ENCODE measurements at places on chromosomes 7 and 10.

DNA sequence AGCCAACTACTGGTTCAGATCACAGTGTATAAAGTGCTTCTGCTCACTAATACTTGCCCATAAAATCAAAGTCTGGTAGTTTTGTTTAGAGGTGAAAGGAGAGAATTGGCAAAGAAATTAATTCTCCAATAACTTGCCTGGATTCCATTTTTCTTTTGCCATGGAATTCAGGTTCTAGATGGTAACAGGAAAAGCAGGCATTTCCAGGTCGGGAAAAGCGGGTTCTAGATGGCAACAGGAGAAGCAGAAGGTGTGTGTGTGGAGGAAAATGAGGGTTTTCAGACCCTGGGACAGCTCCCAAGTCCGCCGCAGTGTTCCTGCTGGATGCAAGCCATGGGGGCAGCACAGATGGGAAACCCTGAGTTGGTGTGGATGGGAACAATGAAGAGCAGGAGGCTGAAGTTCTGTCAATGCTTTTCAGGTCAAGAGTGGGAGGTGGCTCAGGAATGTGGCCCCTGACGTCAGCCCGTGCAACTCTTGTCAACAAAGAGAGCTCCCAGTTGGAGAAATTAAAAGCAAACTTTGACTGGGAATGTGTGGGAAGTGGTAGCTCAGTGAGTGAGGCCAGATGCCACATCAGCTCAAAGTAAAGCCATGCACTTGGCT is 696.7 kb downstream of the LRMDA start:
- no peak for DNase-seq

DNA sequence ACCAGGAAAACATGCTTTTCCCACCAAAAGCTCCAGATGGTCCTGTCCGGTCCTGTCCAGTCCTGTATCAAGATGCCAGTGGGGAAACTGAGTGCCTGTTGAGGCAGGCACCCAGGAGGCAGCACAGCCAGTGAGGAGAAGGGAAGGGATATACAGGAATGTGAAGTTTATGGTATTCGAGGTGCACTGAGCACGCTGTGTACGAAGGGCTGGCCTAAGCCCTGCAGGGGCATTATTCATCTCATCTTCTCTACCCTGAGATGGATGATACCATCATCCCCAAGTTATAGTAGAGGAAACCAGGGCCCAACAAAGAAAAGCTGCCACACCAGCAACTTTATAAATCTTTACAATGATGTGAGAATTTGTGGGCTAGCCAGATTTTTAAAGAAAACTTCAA is 23.4 kb upstream of the FXYD4 start:
- no peak for DNase-seq

DNA sequence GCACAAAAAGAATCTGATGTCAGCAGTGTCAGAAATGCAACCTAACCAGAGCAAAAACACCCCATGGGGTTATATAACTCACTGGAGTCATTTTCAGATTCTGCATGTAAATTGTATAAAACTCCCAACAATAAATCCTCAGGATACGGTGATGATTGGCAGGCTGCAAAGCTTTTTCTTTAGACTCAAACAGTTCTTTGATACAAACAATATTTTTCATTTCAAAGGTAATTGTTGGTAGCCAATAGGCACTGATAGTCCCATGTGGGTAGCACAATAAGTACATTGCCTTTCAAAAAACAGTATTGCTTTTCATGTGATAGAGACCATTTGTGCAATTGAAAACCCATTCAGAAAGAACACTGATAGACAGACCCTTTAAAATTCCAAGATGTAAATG is 98.0 kb downstream of the TMEM26 start:
- DNase-seq, result no peak

DNA sequence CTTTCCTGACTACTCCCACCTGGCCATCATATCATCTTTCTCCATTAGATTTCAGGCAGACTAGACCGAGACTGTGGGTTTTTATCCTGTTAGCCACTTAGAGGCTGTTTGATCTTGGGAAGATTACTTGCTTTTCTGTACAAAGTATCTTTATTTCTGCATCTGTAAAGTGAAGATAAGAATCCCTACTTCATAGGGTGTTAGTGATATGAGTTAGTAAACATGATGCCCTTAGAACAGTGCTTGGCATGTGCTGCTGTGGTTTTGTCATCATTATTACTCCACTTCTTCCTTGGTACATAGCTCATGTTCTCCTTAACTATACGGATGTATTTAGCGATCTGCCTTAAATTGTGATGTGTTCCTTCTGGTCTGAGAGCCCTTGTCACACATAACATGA is 165.2 kb downstream of the AUTS2 start:
- no peak for DNase-seq

DNA sequence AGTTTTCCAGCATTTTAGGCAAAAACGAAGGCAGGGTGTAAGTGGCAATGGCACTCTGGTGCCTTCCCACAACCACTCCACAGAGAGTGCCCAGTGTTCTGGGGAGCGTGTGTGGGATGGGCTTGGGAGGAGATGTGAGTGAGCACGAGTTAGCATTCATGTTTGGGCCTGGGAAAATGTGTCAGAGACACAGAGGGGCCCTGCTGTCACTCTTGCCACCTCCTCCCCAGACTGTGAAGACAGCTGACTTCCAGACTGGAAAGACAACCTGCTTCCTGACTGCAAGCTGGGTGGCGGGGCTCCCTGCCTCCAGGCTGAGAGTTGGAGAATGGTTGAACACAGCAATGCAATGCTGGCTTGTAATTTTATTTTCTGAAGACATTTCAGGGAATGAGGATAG is 454.5 kb upstream of the ZMIZ1 start:
- no peak for DNase-seq
